ENCODE measurements at places on chromosomes 4 and X.

DNA sequence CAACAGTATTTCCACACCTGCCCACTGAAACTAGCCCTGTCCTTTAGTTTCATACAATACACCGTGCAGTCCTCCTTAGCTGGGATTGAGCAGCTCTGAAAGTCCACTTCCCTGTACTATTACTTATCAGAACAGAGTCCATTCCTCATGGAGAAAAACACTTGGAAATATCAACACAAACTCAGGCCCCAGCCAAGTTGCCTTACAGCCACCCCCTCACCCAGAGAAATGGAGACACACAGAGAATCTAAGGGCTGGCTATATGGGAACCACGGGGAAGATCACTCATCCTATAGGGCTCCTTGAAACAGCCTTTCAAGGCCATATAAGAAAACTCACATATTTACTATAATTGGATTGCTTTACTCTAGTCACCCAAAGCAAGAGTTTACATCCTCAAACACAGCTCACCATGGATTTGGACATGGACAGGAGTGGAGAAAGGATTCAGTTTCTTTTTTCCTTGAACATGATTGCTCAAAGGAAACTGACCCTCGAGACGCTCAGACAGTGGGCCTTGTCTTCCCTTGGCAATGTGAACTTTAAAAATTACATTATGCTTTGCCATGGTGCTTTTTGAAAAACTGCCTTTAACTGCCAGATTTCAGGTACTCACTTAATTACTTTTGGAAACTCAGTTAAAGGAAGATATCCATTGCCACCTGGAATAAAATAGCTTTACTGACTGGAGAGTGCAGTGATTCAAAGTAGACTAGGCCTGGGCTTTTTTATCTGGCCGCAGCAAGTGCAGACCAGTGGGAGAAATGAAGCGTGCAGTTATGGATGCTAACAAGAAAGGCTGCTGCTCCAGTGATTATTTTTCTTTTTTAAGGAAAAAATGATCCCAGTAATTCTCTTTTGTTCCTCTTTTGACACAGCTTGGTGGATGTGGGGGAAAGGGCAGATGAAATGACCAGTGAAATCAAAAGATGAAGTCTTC is 1.6 kb downstream of the SCARB2 start:
- DNase-seq, result no peak

DNA sequence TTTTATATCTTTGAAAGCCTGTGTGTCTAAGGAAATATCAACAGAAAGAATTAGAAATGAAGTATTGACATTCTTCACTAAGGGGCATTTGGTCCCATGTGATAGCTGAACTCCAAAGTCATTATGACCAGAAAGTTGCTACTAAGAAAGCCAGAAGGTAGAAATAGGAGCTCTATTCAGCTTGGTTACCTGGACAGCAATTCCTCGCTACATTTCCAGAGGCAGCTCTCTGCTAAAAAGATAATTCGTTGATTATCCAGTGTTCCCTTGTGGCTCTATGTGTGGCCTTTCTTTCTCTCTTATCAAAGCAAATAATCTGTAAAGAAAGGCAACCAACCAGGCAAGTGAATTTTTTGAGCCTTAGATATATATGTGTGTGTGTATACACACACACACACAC is 341.3 kb downstream of the ADGRL3 start:
- DNase-seq, result no peak

GRCh38 chr4:121799208-121799823 is 1.8 kb upstream of the EXOSC9 start:
- no peak for DNase-seq

DNA sequence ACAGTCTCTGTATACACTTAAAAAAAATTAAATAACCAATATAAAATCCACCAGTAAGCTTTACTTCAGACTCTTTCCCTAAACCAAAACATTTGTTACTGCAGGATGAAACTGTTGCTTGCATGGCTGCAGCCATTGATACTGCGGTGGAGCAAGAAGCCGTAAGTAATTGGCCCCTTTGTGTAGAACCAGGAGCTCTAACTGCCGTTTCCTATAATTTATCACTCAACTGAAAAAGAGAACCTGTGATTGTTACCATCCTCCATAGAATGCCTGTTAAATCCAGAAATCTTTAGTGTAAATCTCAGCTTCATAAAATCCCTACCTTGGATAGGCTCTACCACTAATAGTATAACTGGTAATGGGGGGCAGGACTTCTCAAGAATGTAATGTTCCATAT is 62.6 kb downstream of the KIF4A start:
- DNase-seq, result no peak
